Fibroblast of skin of abdomen (primary cell): ENCODE measurements at places on chromosomes 12 and 14.

DNA sequence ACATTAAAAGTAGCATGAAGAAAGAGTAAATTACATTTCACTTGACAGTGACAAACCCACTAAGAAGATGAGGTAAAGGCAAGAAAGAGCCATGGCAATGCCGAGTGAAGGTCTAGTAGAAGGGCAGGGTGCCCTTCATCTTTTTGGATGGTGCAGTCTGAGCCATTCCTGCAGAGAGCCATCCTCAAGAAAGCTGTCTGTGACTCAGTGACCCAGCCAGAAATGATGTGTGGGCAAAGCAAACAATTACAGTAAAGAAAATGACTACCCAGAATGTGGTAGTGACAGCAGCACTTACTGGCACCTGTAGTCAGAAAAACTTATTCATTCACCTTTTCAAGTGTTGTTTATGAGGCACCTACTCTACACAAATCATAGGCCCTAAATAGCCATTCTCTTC, 281.7 kb downstream of the DUSP6 start:
- DNase-seq: no peak

- no peak for DNase-seq
Observed at GRCh38 chr14:61733972-61734371, 28.2 kb upstream of the SNAPC1 start.

DNA sequence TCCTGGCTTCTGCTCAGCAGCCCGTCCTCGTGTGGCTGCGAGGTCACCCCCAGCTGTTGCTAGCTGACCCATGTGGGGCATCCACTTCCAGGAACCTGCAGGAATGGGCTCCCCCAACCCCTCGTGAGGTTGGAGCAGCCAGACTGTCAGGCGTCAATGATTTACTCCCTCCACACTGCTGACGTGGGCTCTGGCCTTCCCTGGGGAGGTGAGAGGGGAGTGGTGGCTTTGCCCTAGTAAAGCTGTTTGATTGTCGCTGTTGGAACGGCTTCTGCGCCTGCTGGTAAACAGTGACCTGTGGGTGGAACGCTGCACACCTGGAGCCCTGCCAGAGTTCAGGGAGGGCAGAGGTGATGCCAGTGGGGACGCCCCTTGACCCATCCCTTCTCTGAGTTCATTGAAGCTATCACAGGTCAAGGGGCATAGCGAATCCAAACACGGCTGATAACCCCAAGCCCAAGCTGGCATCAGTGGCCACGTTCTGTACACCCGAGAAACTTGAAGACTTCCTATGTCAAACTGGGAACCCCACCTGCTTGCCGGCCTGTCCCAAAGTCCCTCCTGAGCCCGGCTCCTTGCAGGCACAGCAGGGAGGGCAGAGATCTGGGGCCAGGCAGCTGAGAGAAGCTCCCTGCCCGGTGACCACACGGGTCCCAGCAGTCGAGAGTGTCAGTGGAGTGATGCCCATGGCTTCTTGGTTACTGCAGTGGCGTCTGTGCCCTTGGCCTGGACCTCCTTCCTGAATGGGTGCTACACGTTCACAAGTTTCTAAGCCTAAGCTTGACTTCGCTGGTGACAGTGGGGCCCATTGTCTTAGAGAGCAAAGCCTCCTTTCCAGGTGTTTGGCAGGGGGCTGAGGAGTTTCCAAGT, 2.7 kb downstream of the ASPG start:
- no peak for DNase-seq

DNA sequence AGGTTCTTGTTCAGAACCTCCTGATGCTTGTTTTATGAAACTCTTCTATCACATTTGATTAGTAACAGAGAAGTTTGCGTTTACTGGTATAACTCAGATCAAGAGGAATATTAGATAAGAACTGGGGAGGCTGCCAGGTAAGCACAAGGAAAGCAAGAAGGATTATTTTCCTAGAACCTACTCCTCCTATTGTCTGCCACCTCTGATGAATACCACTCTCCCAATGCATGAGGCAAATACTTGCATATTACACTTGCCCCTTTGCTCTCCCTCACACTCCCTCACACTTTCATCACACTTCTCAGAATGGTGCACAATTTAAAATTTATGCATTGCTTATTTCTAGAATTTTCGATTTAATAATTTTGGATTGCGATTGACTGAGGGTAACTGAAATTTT, 43.6 kb downstream of the LIN7A start:
- DNase-seq: no peak
